ENCODE measurements at places on chromosomes 7 and 10.

GRCh38 chr10:131935260-131935659 lies 34.5 kb downstream of the PPP2R2D start:
- no peak for DNase-seq

- no peak for DNase-seq
Observed at GRCh38 chr7:157527686-157528085, 190.9 kb downstream of the DNAJB6 start.

DNA sequence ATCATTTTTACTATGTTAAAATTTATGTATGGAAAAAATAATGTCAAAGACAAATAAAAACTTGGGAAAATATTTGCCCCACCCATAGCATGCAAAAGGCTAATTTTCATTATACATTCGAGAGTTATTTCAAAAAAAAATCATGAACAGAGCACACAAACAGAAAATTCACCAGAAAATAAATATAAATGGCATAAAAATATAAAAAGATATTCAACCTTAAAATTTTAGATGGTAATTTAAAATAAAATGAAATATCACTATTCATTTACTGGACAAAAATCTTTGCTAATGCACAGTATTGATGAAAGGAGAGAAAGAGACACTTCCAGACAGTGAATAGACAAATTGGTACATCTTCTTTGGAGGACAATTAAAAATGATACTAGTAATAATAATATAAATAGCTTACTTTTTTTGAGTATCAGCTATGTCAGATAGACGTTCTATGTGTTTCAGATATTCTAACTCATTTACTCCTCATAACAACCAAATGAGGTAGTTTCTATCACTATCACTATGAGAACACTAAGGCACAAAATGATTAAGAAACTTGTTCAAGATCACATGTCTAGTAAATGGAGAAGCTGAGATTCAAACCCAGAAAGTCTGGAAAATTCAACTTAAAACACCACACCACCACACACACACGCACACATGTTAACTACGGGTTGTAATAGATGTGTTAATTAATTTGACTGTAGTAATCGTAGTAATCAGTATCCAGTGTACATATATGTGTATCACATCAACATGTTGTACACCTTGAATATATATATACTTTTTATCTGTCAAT lies 63.0 kb downstream of the CCDC71L start:
- no peak for DNase-seq

GRCh38 chr10:47269294-47269693 lies 30.7 kb upstream of the GDF10 start:
- DNase-seq, result no peak

GRCh38 chr10:46523962-46524471 lies 32.4 kb downstream of the GPRIN2 start:
- DNase-seq, result no peak

DNA sequence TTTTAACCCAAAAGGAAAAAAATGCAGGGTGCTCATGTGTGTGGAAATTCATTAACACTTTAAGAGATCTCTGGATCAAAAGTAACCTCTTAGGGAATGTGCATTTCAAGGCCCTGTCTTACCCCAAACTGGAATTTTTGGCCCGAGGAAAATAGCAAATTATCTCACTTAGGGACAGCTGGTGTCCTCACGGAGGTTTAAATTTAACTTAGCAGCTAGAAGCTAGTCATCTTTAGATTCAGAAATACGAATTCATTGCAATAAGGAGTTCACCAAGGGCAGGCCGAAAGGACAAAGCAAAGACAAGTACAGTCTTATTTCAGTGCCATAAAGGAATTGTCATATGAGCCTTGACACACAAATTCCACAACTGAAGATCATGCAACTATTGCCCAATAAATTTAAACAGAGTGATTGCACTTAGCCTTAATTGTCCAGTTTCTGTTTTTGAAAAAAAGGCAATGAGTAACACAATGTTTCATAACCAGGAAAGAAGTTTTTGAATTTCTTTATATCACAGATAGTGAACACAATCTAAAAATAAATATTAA lies 22.4 kb upstream of the SEMA3C start:
- DNase-seq, result no peak

- no peak for DNase-seq
Observed at GRCh38 chr10:98858525-98858924, 377.1 kb downstream of the HPSE2 start.

DNA sequence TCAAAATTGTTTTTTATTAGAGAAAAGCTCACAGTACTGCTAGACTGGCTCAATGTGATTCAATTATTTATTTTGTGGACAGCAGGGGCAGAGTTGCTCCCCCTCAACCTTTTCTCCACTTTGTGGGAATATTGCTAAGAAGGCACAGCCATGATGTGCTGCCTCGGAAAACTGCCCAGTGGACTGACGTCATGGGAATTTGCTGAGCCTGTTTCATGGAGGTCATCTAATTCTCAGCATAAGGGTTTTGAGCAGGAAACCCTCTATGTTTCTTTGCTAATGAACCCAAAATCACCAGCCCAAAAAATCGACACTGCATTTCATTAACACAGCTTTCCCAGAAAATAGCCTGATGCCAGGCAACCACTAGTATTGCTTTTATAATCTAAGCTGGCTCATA lies 228.8 kb upstream of the FAM3C start:
- no peak for DNase-seq

GRCh38 chr10:130336617-130337304 lies 200.6 kb downstream of the GLRX3 start:
- DNase-seq, result no peak

GRCh38 chr7:65448816-65449504 lies 75.3 kb downstream of the ZNF92 start:
- DNase-seq, result no peak

GRCh38 chr10:117477211-117477947 lies 65.2 kb upstream of the EMX2 start:
- DNase-seq, result no peak

GRCh38 chr10:82256275-82256674 lies 381.3 kb downstream of the NRG3 start:
- no peak for DNase-seq

DNA sequence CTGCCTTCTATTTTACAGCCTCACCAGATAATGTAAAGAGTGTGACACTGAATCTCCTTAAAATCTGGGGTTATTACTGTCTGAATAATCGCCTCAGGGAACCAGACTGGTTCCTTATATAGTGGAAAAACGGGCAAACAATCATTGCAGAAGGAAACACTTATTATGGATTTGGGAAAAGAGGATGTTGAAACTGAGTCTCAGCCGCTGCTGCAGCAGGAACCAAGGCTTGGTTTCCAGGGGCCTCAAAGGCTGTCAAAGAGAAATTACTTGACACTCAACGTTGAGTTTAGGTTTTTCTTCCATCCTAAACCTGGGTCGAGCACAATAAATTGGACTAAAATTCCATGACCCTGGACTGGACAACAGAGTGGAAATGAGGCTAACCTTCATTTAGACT lies 103.8 kb upstream of the AHR start:
- no peak for DNase-seq
